Stimulated activated naive CD4-positive, alpha-beta T cell treated with Interleukin-2 at 50 U/mL for 16 hours (primary cell): ENCODE measurements at places on chromosomes 7 and 10.

DNA sequence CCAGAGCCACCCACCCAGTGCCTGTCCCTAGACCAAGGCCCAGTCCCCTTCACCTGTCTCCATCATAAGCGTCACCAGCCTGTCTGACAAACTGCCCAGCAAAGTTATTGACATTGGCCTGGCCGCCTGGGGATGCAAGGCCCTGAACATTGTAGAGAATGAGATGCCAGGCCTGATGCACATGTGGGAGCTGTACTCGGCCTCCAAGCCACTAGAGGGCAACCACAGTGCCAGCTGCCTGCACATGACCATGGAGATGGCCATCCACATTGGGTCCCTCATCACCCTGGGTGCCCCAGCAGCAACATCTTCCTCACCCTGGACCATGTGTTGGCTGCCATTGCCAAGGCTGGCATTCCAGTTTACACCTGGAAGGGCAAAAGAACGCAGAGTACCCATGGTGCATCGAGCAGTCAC is 63.7 kb upstream of the ANTXRL start:
- DNase-seq = no peak

DNA sequence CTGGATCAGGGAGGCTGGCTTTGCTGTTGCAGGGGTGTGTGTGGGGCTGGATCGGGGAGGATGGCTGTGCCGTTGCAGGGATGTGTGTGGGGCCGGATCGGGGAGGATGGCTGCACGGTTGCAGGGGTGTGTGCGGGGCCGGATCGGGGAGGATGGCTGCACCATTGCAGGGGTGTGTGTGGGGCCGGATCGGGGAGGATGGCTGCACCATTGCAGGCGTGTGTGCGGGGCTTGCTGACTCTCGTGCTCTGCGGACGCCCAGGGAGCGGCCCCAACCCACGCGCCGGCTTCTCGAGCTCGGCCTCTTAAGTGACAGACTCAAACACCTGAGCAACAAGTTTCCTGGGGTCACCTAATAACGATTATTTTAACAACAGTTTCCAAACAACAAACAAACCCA is 518.2 kb downstream of the DNAJB6 start:
- DNase-seq = no peak

- DNase-seq = no peak
Measured at GRCh38 chr7:27100694-27101170, 1.8 kb downstream of the HOXA2 start.

DNA sequence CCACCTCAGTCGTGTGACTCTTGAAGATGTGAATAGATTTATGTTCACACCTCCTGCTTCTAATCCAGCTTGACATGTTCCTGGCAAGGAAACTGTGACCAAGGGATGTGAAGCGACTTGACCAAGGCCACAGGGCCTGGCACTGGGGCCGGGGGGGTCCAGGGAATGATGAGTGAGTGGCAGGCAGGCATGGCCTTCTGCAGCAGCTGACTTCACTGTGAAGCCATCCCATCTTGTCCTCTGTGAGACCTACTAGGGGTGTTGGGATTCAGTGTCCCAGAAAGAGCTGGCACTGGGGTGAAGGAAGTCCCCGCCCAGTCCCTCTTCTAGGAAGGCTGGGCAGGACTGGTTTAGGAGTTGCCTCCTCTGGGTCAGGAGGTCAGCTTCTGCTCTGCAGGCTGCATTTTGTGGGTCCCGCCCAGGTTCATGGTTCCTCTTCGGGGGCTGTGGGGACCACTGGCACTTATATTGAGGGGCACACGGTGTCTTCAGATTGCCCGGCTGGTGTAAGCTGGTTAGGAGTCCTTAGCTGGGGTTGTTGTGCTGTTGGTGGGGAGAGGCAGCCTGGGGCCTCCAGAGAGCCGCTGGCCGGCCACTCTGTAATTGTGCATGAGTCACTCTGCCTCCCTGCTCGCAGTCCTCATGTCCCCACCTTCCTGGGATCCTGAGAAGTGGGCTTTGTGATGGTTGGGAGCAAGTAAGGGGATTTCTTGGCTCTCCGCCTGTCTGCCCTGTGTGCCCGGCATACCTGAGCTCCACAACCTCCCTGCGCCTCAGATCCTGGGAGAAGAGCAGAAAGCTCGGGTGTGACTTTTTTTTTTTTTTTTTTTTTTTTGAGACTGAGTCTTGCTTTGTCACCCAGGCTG is 11.0 kb downstream of the ZMIZ1 start:
- no peak for DNase-seq

DNA sequence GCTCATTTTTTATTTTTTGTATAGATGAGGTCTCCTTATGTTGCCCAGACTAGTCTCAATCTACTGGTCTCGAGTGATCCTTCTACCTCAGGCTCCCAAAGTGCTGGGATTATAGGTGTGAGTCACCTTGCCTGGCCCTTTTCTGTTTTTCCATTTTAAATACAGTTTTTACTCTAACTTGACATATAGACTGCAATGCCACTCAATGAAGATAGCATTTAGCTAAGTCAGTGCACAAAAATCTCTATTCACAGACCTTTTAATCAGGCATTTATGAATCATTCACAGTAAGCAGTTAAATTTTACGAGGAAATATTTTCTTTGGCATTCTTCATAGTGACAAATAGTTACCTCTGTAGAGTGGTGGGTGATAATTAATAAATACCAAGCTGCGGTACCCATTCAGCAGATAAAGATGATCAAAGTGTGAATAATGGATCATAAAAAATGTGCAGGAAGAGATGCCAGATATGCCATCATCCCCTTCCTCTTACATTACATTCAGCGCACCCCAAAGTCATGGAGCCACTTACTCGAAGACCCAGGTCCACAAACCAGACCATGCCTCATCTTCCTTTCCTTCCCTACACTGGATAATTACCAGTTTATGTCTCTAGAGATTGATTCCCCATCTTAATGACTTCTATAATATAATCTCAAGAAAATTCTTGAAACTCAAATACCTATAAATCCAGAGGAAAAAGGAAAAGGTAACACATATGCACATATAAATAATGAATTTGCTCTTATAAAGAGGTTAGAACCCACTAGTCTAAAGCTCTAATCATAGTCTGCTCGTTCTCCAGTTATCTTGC is 56.0 kb downstream of the UBE2H start:
- DNase-seq = no peak

DNA sequence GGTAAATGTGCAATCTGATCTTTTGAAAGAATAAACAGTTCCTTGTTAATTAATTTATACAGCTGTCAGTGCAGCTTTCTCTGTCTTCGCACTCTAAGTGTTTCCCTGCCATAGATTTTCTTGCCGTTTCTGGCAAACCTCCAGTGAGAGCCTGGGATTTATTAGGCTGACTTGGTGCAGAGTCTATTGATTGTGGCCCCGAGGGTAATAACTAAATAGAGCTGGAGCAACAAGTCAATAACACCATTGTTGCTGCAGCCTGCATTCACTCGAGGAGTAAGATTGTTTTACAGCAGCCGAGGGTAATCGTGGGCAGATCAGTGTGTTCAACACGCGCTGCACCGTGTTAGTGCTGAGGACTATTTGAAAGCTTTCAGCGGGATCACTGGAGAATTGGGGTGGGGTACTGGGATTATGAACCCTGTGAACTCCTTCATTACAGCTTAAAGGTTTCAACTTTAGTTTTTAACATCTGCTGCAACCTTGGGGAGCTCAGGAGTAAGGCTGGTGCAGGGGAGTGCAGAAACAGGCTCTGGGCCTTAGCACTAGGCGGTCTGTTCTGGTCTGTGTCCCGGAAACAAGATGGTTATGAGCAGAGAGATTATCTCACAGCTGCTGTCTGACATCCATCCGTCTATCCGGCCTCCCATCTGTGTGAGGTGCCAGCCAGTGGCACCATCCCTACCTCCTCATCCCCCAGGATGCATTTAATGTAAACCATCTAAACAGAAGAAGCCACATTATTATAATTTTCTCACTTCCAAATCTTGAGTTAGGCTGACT is 174.0 kb upstream of the TCF7L2 start:
- DNase-seq = no peak

GRCh38 chr7:145398758-145399157 is 562.9 kb upstream of the TPK1 start:
- no peak for DNase-seq

DNA sequence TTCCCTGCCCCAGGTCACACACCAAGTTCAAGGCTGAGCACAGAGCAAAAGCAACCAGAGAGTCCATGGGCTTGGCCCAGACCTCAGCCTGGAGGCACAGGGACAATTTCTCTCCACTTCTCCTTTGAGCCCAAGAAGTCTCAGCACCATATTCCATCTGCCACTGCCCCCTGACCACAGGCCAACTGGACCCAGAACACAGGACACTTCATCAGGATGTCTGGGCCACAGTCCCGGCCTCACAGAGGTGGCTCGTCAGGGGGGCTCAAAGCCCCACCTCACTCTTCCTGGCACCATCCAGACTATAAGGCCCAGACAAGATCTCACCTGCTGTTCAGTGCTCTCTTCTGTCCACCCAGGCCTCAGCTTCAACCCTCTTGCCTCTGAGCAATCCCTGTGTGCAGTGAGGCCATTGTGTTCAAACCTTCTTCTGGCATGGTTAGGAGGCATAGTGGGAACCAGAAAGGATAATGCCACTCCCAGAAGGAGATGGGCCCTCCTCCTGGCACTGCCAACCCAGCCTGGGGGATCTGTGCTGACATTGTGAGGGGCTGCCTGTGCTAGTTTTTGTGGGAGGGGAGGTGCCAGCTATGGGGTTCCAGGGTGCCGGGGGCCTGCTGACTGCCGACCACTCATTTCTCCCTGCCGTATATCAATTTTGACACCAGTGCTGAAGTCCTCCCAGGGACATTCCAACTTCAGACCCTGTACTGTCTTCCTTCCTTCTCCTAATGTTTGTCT is 49.7 kb upstream of the ANTXRL start:
- DNase-seq = no peak

DNA sequence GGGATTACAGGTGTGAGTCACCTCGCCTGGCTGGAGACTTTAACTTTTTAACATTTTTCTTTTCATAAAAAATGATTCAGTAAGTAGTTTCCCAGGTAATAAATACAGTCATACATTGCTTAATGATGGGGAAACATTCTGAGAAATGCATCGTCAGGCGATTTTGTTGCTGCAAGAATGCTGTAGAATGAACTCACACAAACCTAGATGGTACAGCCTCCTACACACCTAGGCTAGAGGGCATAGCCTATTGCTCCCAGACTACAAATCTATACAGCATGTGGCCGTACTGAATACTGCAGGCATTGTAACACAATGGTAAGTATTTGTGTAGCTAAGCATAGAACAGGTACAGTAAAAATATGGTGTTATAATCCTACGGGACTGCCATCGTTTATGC is 108.5 kb upstream of the SFMBT2 start:
- DNase-seq = no peak

DNA sequence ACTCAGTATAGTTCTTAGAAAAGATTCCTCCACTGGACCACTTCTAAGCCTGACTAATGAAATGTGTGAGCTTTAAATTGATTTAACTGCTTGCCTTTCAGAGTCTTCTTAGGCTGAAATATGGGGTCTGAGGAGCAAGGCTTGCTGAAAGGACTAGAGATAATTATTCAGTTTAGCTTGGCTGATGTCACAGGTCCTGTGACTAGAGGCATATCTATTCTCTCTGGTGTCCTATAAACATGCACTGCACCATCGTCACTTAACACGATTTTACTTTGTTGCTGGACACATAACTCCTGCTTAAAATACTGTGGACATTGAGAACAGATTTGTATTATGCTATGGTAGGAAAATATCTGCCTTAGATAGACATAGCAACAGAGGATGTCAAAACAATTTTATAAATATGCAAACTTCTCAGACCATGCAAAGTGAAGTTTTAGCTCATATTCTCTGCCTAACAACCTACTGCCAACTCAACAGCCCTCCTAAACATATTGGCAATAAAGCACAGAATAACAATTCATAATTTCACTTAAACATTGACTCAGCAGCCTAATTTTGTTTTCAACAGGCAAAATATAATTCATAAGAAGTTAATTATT is 80.2 kb downstream of the RNF133 start:
- DNase-seq = no peak

DNA sequence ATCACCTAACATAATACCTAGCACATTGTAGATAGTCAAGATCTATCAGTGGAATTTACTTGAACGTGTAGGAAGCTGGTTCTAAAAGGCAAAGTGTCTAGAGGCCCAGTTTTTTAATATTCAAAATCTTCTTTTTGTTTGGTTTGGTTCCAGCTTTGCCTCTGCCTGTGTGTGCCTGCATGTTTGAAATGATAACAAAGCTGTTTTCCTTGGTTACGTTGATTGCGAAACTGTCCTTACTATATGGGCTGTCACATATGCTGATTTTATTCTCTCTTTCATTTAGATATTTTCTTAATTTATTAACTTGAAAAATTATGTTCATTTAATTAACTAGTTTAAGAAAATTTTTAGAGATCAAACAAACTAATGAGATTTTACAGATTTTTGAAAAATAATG is 237.3 kb downstream of the SEMA3A start:
- no peak for DNase-seq

GRCh38 chr10:120929166-120929565 is 78.0 kb downstream of the WDR11 start:
- DNase-seq = no peak

DNA sequence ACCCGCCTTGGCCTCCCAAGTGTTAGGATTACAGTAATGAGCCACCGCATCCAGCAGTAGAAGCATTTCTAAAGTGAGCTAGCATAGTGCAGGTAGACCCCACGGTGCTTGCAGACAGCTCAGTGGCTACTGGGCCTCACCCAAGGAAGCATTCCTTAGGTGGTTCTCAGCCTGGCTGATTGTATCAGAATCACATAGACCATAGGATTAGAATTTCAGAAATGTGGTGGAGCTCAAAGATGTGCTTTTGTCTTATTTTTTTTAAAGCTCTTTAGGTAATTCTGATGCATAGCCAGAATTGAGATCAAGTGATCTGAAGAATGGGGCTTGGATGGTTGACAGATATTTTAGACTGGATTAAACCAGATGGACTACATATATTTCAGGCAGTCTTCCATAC is 10.9 kb downstream of the ANLN start:
- DNase-seq = no peak

GRCh38 chr7:30349170-30349569 is 64.8 kb downstream of the ZNRF2 start:
- no peak for DNase-seq
